ENCODE measurements at places on chromosomes 7 and 10. TPM values are rescaled to one million over a fixed set of nuclear protein-coding genes. Genes with fewer than 3 reads are reported as not detected.

Gene ETV1
- total RNA-seq = 5.7 TPM

Gene SPDYE16
- total RNA-seq = not detected

Gene DGKB
- 0.35 TPM for total RNA-seq

Gene PNLIP
- total RNA-seq = 1.5 TPM

Gene DNAH11
- 0.26 TPM for total RNA-seq

Gene BAG3
- total RNA-seq = 83.3 TPM

Gene PRRT4
- total RNA-seq = 17.4 TPM

Gene HTR7
- total RNA-seq = 0.74 TPM

Gene ELN
- total RNA-seq = 95.5 TPM

Gene CDK13
- 44.4 TPM for total RNA-seq

Gene ADAM12
- 77.9 TPM for total RNA-seq

Gene C10orf105
- 0.22 TPM for total RNA-seq

Gene CREB5
- total RNA-seq = 45.3 TPM

Gene LIPJ
- not detected for total RNA-seq

Gene EVX1
- 0.13 TPM for total RNA-seq

Gene SLC26A4
- 0.67 TPM for total RNA-seq

Gene RAMP3
- total RNA-seq = 49.2 TPM

Gene HMX3
- not detected for total RNA-seq

Gene HABP2
- not detected for total RNA-seq

Gene KLF14
- 2.9 TPM for total RNA-seq

Gene TMEM196
- total RNA-seq = 2.5 TPM

Gene H2BK1
- total RNA-seq = not detected

Gene CRYGN
- 1.5 TPM for total RNA-seq

Gene SFXN2
- total RNA-seq = 7.2 TPM

Gene NT5C2
- total RNA-seq = 56.5 TPM

Gene PPP1R3A
- not detected for total RNA-seq

Gene RET
- 0.64 TPM for total RNA-seq

Gene ZNF479
- total RNA-seq = not detected

Gene SPDYE11
- not detected for total RNA-seq

Gene NACAD
- total RNA-seq = 6.2 TPM

Gene MLXIPL
- 91.5 TPM for total RNA-seq

Gene CDC14C
- not detected for total RNA-seq

Gene NPSR1
- total RNA-seq = not detected

Gene FBXO24
- not detected for total RNA-seq

Gene MSS51
- 1.6 TPM for total RNA-seq

Gene PTN
- 10.3 TPM for total RNA-seq

Gene ARHGEF35
- 7.2 TPM for total RNA-seq

Gene HYCC1
- 70.5 TPM for total RNA-seq

Gene SMO
- total RNA-seq = 6.9 TPM

Gene CUX1
- total RNA-seq = 115 TPM

Gene BMPR1A
- total RNA-seq = 43.5 TPM

Gene NKX1-2
- not detected for total RNA-seq

Gene CYP26C1
- total RNA-seq = 0.22 TPM

Gene SLC29A4
- 38.2 TPM for total RNA-seq

Gene MDH2
- 128 TPM for total RNA-seq

Gene CLCN1
- 0.22 TPM for total RNA-seq

Measured in mesenteric fat pad (tissue), 1 donor.